ENCODE measurements at places on chromosomes 5 and 9.

DNA sequence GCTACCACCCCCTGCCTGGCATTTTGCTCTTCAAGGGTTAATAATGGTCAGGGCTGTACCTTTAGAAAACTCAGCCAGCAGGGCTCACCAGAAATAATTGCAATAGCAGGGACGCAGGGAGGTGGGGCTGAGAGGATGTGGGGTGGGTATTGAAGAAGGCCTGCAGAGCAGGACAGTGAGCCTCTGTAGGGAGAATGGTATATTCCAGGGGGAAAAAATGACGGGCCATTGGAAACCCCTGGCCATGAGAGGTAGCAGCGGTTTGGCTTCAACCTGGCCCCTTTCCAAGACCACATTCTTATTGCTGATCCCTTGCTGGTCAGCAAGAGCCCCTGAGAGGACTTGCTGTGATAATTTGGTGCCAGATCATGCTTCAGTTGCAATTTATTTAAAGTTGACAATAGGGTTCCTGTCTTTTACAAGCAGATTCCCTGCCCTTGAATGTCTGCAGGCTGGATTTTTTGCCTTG lies 36.7 kb upstream of the CTNNA1 start:
- no peak overlapping the region for H3K27ac ChIP-seq
- H3K27me3 ChIP-seq, result peaks cover 48% of the 10 kb centered on the region
- H3K4me3 ChIP-seq, result no peak overlapping the region
- no peak for DNase-seq
- peaks cover 2% of the 10 kb centered on the region for H3K36me3 ChIP-seq

DNA sequence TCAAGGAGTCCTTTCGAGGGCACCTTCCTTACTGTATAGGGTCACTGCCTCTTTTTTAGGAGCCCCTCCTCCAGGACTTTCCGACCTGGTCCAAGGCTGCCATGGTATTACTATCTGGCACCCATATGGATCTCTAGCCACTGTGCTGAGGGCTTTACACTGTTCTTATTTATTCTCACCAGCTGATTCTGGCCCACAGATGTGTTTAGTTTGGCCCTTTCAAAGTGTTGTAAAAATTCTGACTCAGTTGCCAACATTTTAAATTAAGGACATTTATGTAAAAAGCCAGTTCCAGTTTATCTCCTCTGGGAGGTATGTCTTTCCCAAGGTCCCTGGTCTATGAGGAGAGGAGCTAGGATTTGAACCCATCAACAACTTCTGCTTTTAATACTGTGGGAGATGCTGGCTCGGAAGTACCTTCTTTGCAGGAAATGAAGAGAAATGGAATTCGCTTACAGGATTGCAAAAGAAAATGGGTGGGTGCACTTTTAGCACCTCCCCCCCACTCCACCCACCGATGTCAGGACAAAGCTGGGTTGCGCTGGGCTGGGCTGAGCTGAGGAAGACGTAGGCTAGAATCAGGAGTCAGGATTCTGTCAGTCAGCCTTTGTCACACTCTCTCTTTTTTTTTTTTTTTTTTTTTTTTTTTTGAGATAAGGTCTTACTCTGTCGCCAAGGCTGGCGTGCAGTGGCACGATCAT lies 7.8 kb downstream of the JADE2 start:
- no peak for DNase-seq
- H3K36me3 ChIP-seq, result peaks cover 18% of the 10 kb centered on the region
- no peaks in the 10 kb centered on the region for H3K27me3 ChIP-seq
- H3K27ac ChIP-seq, result peak overlapping the region; percentile 79
- no peak overlapping the region for H3K4me3 ChIP-seq

- H3K27me3 ChIP-seq, result peaks cover 23% of the 10 kb centered on the region
- H3K4me1 ChIP-seq, result no peaks in the 10 kb centered on the region
- no peak for DNase-seq
- H3K36me3 ChIP-seq, result peaks cover 3% of the 10 kb centered on the region
These were observed 30.1 kb upstream of the RAI14 start for GRCh38 chr5:34626036-34626435.

DNA sequence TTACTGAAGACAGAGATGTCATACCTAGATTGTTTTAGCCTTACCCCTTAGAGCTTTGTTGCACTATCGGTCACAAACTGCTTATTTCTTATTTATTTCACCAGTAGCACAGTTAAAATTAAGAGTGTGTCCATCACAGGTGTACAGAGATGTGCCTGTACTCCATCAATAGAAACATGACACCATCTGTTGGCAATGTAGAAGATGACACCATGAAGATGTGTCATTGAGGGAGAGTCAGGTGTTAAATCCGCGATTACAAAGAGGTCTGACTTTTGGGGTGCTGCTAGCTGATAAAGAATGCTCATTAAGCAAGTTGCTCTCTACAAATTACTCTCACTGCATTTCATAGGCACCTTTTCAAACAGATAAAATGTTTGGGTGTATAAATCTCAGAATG lies 164.4 kb downstream of the SMARCA2 start:
- peaks cover 16% of the 10 kb centered on the region for H3K4me1 ChIP-seq
- no peak overlapping the region for H3K4me3 ChIP-seq
- H3K27me3 ChIP-seq, result no peaks in the 10 kb centered on the region
- H3K27ac ChIP-seq, result no peak overlapping the region
- H3K36me3 ChIP-seq, result peaks cover 34% of the 10 kb centered on the region
- DNase-seq, result no peak

DNA sequence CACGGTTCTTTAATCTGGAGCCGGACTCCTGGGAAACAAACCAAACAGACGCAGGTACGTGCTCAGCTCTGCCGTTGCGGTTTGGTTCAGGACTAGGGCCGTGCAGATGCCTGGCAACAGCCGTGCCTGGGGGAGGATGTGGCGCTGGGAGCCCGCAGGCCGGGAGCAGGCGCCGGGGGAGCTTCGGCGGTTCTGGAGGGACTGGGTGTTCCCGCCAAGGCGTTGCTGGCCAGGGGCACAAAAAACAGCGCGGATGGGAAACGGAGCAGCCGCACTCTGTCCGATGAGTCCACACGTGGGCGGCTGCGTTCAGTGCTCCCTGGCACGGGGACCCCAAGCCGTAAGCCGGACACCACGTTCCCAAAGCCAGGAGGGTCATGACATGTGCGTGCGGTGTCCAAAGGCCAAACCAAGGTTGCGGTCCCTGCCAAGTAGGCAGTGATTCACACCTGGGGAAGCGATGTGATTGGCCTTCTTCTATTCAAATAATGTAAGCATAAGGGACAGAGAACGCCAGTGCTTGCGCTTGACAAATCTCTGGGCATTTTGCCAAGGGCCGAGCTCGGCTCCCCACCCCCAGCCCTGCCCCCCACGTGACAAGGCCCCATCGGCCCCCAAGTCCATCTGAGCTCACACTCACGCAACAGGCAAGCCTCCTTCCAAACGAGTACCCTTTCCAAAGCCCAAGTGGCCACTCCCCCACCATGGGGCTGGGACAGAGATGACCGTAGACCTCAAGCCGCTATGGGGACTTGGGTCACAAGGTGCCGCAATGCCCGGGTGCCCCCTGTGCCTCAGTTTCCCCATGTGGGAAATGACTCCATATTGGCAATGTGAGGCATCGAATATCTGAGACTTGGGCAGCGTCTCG lies 49.7 kb upstream of the NKD2 start:
- H3K27ac ChIP-seq, result no peak overlapping the region
- DNase-seq, result no peak
- no peak overlapping the region for H3K4me3 ChIP-seq
- H3K27me3 ChIP-seq, result peaks cover 66% of the 10 kb centered on the region
- H3K36me3 ChIP-seq, result no peaks in the 10 kb centered on the region

GRCh38 chr9:124377551-124378406 lies 37.5 kb downstream of the PSMB7 start:
- no peak overlapping the region for H3K27ac ChIP-seq
- no peak overlapping the region for H3K4me3 ChIP-seq
- no peak for DNase-seq
- H3K36me3 ChIP-seq, result peaks cover 16% of the 10 kb centered on the region
- no peaks in the 10 kb centered on the region for H3K27me3 ChIP-seq

DNA sequence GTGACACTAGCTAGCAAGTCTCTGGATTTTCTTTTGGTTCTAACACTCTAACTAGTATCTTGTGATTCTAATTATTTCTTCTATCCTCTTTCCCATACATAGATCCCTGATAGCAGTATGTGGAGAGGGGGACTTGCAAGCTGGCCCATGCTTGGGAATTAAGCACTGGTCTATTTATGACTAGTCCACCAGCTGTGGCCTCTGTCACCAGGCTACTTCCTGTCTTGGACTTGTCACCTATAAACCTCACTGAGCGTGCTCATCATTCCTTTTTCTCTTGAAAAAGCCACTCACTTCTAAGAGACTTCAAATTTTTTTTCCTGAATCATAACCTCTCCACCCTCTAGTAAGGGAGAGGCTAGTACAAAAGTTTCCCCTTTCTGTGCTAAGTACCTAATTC lies 32.3 kb upstream of the MAMDC2 start:
- no peak overlapping the region for H3K4me3 ChIP-seq
- no peaks in the 10 kb centered on the region for H3K4me1 ChIP-seq
- peaks cover 28% of the 10 kb centered on the region for H3K27me3 ChIP-seq
- no peaks in the 10 kb centered on the region for H3K36me3 ChIP-seq
- no peak for DNase-seq

- no peak for DNase-seq
- no peak overlapping the region for H3K27ac ChIP-seq
- no peaks in the 10 kb centered on the region for H3K4me1 ChIP-seq
- no peaks in the 10 kb centered on the region for H3K36me3 ChIP-seq
- H3K27me3 ChIP-seq, result no peaks in the 10 kb centered on the region
- no peak overlapping the region for H3K4me3 ChIP-seq
These were observed 24.8 kb upstream of the ANGPTL2 start for GRCh38 chr9:127147251-127147650.

GRCh38 chr5:6262651-6263363 lies 115.5 kb downstream of the MED10 start:
- peaks cover 7% of the 10 kb centered on the region for H3K27me3 ChIP-seq
- H3K27ac ChIP-seq, result no peak overlapping the region
- no peaks in the 10 kb centered on the region for H3K36me3 ChIP-seq

GRCh38 chr9:82254646-82255367 lies 266.2 kb downstream of the SPATA31D1 start:
- no peak overlapping the region for H3K27ac ChIP-seq
- no peaks in the 10 kb centered on the region for H3K27me3 ChIP-seq
- H3K36me3 ChIP-seq, result no peaks in the 10 kb centered on the region

- peaks cover 4% of the 10 kb centered on the region for H3K4me1 ChIP-seq
- no peak overlapping the region for H3K27ac ChIP-seq
- H3K36me3 ChIP-seq, result no peaks in the 10 kb centered on the region
- H3K4me3 ChIP-seq, result no peak overlapping the region
These were observed 34.0 kb downstream of the GLT6D1 start for GRCh38 chr9:135605238-135605781.

GRCh38 chr9:133202688-133203453 lies 6.2 kb downstream of the OBP2B start:
- peaks cover 5% of the 10 kb centered on the region for H3K4me1 ChIP-seq
- H3K27me3 ChIP-seq, result peaks cover 62% of the 10 kb centered on the region
- H3K36me3 ChIP-seq, result no peaks in the 10 kb centered on the region
- no peak overlapping the region for H3K4me3 ChIP-seq

DNA sequence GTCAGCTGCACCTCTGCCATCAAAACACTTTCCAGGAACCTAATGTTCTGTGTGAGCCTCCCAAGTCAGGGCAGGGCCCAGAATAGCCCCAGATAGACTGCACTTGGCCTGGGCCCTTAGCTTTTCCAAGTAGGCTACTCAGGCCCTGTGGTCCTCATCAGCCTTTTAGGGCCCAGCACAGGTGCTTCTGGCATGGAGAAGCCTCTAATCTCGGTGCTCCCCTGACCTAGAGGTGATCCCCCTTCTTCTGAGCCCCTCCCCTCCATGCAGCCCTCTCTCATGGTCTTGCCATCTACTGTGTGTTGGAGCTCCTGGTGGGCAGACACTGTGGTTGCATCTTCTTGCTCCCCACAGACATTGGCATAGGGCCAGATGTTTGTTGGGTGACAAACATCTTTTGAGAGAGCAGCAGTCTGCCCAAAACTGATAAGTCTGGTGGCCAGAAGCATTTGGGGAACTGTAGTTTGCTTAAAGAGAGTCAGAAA lies 28.1 kb downstream of the FRMPD1 start:
- H3K36me3 ChIP-seq, result no peaks in the 10 kb centered on the region
- H3K27ac ChIP-seq, result no peak overlapping the region
- peaks cover 61% of the 10 kb centered on the region for H3K27me3 ChIP-seq
- no peak overlapping the region for H3K4me3 ChIP-seq
- DNase-seq, result no peak
- no peaks in the 10 kb centered on the region for H3K4me1 ChIP-seq

GRCh38 chr5:33322632-33323031 lies 118.1 kb upstream of the TARS1 start:
- DNase-seq, result no peak
- no peaks in the 10 kb centered on the region for H3K4me1 ChIP-seq
- no peaks in the 10 kb centered on the region for H3K36me3 ChIP-seq

DNA sequence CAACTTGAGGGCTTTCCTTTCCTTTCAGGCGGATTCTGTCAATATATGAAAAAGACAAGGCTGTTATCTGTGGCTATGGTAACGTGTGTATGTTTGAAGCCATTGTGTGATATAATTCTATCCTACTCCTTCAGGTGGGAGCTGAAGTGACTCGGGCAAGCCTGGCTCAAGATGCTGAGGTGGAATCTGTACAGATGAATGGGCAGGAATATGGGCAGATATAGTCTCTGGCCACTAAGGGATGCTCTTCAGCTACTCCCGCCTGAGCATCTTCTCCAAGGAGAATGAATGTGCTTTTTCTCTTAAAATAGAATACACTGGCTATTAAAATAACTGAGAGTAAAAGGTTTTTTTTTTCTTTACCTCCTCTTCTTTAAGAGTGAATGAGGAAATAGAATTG lies 244.8 kb downstream of the ADGRV1 start:
- no peaks in the 10 kb centered on the region for H3K36me3 ChIP-seq
- H3K27me3 ChIP-seq, result peaks cover 22% of the 10 kb centered on the region
- H3K4me1 ChIP-seq, result no peaks in the 10 kb centered on the region
- no peak overlapping the region for H3K27ac ChIP-seq

DNA sequence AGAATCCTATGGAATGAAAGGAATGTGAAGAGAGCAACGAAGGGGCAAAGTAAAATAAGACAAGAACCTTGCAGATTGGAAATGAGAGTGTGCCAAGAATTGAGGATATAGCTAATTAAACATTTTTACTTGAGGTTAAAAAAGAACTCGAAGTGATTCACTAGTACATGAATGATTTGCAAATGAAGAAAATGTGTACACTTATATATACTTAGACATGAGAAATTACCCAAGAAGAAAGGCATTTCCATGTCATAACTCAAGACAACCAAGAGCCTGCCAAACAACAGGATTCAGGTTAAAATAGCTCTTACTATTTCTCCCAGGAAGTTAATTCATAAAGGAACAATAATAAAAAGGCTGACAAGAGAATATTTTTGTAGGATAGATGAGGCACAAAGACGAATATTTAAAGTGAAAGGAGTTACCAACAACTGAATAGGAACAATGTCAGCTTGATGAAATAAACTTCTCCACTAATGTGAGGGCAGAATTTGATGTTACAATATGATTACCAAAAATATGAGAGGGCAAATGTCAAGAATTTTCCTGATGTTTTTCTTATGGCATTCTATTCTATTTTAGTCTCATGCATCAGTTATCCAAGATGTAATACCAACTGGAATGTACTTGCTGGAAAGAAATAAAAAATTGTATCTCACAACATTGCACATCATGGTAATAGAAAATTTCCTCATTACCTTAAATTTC lies 18.9 kb upstream of the NPR3 start:
- no peaks in the 10 kb centered on the region for H3K4me1 ChIP-seq
- H3K27ac ChIP-seq, result no peak overlapping the region
- H3K27me3 ChIP-seq, result peaks cover 29% of the 10 kb centered on the region
- no peak for DNase-seq
- H3K36me3 ChIP-seq, result no peaks in the 10 kb centered on the region
- no peak overlapping the region for H3K4me3 ChIP-seq

Data from central memory CD8-positive, alpha-beta T cell (primary cell).